ENCODE measurements at places on chromosomes 16 and 17.

- peak; percentile 71 for DNase-seq
Measured at GRCh38 chr17:72702136-72702735, 390.3 kb downstream of the SLC39A11 start.

DNA sequence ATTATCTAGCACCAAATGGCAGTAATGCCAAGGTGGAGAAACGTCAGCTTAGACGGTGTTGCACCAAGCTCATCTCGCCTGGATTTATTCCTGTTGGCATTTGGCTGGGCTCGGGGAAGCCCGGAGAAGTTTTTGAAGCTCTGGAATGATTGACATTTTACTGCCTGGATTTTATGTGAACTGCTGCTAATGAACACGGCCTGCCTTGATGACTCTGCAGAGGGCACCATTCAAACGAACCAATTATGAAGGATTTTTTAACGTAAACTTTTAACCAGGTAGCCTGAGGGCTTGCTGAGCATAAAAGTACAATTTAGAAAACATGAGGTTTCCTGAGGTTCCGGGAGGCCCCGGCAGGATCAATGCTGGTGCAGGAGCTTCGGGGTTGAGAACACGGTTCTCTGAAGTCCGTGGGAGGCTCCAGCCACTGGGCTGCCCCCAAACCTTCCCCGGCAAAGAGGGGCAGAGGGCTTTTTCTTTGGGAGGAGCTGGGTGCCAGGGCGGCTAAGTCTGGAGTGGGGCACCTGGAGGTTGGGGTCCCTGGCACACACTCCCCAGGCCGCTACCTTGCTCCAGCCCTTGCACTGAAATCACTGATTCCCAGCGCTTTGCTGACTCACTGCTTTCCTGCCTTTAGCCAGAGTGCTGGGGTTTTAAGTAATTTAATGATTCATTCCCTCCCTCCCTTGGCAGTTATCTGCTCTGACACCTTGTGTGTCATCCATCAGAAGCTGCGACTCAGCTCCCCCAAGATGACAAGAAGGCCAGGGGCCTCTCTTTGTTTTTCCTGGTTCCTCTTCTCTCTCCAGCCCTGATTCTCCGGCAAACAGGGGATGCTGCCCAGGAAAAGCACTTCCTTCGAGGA, 161.2 kb upstream of the IRX3 start:
- peak; percentile 84 for DNase-seq

DNA sequence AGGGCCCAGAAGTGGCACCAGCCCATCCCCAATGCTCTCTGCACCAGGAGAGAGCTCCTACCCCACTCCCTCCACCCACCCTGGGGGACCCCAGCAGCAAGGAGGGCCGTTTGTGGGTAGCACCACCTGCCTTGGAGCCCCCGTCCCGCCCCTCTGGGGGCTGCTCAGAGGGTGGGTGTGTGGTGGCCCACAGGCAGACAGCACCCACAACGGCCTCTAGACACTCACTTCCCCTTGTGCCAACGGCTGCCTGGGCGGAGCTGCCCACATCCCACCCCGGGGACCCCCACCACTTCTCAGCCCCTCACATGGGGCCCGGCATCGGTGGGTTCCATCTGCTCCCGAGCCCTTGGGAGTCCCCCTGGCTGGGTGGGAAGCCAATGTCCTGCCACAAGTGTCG, 33.3 kb downstream of the BAHCC1 start:
- DNase-seq = no peak

- no peak for DNase-seq
Measured at GRCh38 chr17:78458091-78458490, 79.6 kb downstream of the PGS1 start.

- peak; percentile 88 for DNase-seq
Measured at GRCh38 chr17:8173056-8173870, 2.9 kb downstream of the TMEM107 start.

DNA sequence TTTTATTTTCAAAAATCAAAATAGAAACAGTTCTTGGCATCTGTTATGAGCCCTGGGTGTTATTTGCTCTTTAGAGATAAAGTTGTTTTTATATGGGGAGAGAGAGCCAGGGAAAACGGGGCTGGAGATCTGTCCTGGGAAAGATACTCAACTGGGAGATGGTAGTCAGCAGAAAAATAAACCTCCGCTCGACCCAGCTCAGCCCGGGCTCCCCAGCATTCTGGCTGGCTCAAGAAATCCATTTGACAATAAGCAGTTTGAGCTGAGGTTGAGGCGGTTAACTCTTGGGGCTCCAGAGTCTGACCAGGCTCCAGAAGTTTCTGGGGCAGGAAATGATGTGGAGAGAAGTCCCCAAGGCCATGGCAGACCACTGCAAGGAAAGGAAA, 151.9 kb downstream of the IRX5 start:
- no peak for DNase-seq

DNA sequence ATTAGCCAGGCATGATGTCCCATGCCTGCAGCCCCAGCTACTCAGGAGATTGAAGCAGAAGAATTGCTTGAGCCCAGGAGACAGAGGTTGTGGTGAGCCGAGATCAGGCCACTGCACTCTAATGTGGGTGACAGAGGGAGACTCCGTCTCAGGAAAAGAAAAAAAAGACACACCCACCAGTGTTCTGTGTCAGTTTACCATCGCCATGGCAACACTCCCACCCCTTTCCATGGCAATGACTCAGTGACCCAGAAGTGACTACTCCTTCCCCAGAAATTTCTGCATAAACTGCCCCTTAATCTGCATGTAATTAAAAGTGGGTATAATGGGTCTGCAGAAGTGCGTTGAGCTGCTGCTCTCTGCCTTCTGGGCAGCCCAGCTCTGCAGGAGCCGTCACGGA, 4.0 kb upstream of the ZC3H18 start:
- DNase-seq = no peak

GRCh38 chr17:27573971-27574525, 56.9 kb upstream of the LGALS9 start:
- DNase-seq = peak; percentile 51

DNA sequence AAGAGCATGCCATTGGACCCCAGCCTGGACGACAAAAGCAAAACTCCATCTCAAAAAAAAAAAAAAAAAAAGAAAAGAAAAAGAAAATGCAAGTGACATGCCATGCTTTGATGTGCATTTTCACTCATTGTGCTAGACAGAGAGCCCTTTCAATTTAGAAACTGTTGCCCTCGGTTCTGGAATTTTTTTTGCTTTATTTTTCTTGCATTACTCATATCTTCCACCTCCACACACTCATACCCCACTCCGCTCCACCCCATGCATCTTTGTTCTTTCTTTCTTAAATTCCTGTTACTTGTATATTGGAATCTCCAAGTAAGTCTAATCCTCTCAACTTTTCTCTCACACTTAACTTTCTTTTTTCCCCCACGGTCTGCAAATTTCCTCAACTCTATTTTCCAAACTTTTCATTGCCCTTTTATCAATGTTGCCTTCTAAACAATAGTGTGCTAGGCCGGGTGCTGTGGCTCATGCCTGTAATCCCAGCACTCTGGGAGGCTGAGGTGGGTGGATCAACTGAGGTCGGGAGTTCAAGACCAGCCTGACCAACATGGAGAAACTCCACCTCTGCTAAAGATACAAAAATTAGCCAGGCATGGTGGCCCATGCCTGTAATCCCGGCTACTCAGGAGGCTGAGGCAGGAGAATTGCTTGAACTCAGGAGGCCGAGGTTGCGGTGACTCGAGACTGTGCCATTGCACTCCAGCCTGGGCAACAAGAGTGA, 16.8 kb upstream of the SUZ12 start:
- DNase-seq = no peak

DNA sequence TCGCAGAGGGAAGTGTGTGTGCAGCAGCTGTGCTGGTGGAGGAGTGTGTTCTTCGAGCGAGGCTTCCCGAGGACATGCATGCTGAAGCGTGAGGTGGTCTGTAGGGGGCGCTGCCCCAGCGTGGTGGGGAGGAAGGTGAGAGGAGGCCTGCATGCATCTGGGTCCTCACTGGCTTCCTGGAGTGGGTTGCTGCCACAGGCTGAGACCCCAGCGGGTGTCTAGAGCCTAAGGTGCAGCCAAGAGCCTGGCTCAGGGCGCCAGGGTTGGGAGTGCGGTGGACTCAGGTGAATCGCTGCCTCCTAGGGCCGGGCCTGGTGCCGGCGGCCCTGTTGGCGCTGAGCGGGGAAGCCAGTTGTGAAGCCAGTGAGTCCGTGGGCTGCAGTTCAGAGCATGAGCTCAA, 7.5 kb upstream of the HSD3B7 start:
- no peak for DNase-seq

- DNase-seq = no peak
Measured at GRCh38 chr17:66580956-66581391, 253.9 kb upstream of the CACNG5 start.

DNA sequence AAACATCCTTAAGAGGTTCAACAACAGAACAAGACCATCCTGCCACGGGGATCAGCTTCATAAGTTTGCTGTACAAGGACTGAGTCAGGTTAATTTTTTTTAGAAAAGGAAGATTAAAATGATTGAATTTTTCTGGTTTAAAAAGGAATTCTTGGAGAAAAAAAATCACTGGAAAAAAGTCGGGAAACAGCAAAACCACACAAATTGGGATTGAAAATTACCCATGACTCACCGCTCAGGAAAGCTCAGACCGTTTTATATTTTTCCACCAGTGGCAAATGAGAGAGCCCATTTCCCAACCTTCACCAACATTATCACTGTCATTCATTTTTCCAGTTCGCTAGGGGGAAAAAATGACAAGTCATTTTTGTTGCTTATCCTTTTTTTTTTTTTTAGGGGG, 46.6 kb downstream of the MRM3 start:
- DNase-seq = peak; percentile 60

- DNase-seq = no peak
Measured at GRCh38 chr16:11310997-11311561, 29.9 kb upstream of the PRM1 start.

GRCh38 chr17:11279776-11280344, 38.8 kb downstream of the SHISA6 start:
- DNase-seq = no peak

GRCh38 chr17:77754956-77755355, 203.5 kb upstream of the TNRC6C start:
- DNase-seq = no peak

- DNase-seq = peak; percentile 57
Measured at GRCh38 chr16:69131167-69131838, 1.1 kb downstream of the CHTF8 start.

DNA sequence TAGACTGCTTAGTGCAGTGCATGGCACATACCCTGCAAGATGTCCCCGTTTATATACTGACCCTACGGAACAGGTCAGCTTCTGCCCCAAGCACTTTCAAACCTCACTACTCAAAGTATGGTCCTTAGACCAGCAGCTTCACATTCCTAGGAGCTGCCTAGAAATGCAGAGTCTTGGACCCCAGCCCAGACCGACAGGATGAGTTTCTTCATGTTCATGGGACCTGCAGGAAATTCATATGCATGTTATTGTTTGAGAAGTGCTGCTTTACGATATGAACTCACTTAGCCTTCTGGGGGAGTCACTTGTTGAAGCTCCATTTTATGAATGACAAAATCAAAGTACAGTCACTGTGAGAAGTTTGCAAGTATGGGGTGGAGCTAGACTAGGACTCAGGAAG, 82.6 kb downstream of the DYNLRB2 start:
- no peak for DNase-seq

DNA sequence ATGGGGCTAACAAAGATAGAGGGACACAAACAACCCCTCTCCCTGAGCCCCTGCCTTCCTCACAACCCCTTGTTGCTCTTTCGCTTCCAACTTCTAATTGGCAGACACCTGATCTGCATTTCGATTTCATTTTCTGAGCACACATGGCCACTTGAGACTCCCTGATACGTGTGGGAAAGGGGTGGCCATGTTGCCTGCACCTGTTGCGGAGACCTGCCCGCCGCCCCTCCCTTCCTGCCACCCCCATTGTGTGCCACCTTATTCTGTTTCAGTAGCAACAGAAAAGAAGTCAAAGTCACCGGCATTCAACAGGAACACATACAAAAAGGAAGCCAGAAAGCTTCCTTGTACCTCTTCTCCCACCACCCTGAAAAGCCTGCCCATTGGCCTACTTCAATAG, 254.7 kb upstream of the SOX9 start:
- DNase-seq = no peak

GRCh38 chr16:61182391-61182790, 853.8 kb downstream of the CDH8 start:
- DNase-seq = no peak

DNA sequence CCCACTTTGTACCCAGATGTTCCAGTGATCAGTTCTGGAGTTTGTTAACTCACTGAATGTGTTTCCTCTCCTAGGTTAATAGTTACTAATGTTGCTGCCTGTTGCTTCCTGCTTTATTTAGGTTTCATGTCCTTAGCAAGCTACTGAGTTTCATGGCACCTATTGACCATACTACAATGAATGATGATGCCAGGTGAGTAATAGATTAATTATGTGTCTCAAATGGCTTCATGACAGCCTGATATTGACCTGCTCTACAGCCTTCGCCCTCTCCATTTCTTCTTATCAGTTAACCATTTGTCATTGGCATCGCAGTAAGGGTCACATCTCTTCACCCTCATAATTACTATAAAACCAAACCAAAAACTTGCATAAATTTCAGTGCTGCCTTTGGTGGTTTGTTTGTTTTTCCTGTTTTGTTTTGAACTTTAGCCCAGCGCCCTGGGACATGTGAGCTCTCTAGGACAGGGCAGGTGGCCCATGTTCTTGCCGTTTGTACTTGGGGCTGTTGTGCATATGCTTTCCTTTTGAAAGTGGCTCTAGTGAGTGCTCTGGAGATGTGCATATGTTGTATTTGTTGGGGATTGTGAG, 82.8 kb downstream of the AATF start:
- DNase-seq = no peak

DNA sequence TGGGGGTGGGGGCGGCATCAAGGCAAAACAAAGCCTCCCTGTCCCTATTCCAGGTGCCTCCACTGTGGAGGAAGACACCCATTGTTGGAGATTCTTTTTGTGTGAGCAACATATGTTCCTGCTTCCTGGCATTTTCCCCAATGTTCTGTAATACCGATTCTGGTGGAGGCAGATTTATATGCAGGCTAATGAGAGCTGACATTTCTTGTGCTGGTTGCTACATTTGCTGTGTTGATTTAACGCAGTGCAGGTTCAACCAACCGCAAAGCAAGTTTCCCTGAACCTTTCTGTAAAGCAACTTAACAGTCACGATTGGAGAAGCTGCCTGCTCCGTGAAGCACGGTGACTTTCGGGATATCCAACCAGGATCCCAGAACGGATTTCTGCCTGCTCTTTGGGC, 260.5 kb downstream of the CBLN1 start:
- peak; percentile 48 for DNase-seq

DNA sequence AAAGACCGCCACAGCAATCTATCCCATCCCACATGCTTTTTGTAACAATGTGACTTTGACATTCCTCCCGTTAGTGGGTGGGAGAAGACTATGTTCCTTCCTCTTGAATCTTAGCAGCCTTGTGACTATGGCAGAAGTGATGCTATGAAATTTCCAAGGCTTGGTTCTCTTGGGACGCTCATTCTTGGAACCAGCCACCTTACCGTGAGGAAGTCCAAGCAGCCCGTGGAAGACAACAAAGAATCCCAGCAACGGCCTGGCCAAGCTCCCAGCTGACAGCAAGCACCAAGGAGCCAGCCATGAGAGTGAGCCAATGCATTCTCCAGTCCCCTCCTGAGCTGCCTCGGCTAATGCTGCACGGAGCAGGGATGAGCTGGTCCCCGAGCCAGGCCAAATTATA, 62.3 kb downstream of the VPS53 start:
- no peak for DNase-seq

Measured in AG08395 (cell line).